ENCODE measurements at places on chromosomes 1 and 21. TPM values are rescaled to one million over a fixed set of nuclear protein-coding genes. Genes with fewer than 3 reads are reported as not detected.

The GAS5 gene
- 798 TPM for total RNA-seq

The CNR2 gene
- 0.05 TPM for total RNA-seq

The SYDE2 gene
- total RNA-seq = 5.3 TPM

The CASQ1 gene
- not detected for total RNA-seq

The LRRC3 gene
- total RNA-seq = 7.5 TPM

The LCE2C gene
- total RNA-seq = not detected

Data from HCT116 (cell line).